NCI-H1694 (cell line): ENCODE measurements at places on chromosomes 6 and 20.

DNA sequence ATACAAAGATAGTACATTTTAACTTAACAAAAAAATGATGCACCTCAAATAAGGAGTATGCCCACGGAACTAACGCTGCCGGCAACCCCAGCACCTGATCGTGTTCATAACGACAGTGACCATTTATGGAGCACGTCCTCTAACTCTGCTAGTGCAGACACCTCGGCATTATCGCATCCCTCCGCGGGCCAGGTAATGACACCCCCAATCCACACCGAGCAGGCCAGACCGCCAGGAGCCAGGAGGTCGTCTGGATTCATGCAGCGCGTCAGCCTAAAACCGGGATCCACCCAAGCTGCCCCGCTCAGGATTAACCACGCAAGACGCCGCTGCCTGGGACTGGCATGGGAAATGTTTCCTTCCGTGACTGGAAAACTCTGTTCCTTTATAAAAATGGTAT lies 34.1 kb downstream of the DACT2 start:
- DNase-seq, result no peak

DNA sequence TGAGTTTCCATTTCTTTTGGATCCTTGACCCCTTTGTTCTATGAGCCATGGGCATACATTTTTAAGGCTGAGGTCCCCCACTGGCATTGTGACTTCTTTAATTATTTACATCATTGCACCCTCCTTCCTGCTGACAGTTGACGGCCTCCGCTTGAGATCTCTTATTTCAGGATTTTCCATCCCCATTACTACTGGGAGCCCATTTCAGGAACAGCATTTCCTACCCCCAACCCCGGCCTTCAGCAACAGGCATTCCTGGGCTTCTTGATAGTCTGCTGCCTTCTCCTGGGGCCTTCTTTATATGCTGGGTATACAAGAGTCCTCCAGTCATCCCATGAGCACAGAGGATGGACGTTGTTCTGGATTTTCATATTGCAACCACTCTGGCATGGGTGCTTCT lies 3.8 kb downstream of the ULBP1 start:
- no peak for DNase-seq

- DNase-seq, result no peak
These were observed 671.7 kb upstream of the NRSN1 start for GRCh38 chr6:23454080-23454976.

DNA sequence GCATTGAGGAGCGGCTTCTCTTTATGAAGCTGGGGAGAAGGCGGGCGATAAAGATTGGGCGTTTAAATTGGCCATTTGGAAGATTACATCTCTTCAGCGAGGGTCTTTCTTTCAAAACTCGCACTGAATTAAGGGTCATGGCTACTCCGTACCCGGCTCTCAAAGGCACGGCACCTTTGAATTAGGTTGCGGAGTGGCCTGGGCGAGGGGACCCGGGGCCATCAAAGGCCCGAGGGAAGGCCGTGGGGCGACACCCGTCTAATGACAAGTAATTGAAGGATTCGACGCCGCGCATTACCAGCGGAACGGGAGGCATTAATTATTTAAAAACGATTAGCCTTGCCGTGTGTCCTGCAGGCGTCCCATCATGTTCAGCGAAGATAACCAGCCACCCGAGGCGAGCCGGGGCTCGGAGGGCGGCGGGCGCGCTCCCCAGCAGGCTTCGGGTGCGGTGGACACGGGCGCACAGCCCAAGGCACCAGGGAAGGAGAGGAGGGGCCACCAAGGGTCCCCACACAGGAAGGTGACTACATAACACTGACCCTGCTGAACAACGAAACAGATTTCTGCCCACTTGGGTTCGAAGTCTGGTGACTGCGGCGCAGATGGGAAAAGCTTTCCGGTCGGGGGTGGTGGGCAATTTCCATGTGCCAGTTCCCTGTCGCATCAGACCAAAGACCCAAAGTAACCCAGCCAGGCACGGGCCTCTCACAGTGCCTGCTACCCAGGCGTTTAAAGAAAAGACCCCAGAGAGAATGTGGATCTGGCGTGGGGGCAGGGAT lies 7.4 kb downstream of the FOXA2 start:
- DNase-seq, result no peak

DNA sequence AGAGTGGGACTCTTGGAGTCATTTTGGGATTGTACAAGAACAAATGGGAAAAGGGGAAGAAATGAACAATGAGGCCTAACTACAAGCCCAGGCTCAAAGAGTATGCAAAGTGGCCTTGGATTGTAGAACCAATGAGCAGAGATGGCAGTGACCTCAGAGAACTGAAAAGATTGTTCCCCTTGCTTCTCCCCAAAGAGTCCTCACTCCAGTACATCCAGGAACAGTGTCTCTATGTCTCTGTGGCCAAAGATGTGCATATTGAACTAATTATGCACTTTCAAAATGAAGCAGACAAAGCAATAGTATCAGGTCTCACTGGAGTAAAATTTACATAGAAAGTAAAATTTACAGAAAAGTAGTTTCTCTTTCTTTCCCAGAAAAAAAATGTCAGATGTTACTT lies 81.0 kb downstream of the SMLR1 start:
- no peak for DNase-seq

- DNase-seq, result no peak
These were observed 43.0 kb upstream of the FRMD1 start for GRCh38 chr6:168122011-168122410.

- DNase-seq, result no peak
These were observed 223.9 kb upstream of the THEMIS start for GRCh38 chr6:128124713-128125112.

GRCh38 chr6:10582774-10583508 lies 61.8 kb downstream of the GCNT2 start:
- no peak for DNase-seq

- no peak for DNase-seq
These were observed 17.4 kb downstream of the PHF3 start for GRCh38 chr6:63652980-63653379.

DNA sequence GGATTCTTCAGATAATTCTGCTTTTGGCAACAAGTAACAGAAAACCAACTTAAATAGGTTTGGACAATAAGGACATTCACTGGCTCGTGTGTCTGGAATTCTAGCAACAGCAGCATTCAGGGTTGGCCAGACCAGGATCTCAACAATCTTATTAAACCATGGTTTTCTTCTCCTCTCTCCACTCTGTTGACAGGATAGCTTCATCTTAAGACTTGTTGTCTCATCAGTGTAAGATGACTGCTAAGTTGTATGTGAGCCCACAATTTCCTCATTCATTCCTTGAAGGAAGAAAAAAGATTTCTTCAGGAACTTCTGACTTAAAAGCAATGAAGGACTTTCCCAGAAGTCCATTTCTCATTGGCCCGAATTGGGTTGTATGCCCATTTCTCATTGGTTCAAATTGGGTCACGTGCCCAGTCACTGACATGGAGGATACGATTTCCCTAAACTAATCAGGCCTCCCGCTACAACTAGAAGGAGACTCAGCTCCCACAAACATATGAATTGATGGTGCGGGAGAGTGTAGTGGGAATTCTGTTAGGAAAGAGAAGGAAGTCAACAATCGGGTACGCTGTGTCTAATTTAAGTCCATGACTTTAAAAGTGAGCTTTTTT lies 83.7 kb downstream of the SLC22A3 start:
- no peak for DNase-seq

DNA sequence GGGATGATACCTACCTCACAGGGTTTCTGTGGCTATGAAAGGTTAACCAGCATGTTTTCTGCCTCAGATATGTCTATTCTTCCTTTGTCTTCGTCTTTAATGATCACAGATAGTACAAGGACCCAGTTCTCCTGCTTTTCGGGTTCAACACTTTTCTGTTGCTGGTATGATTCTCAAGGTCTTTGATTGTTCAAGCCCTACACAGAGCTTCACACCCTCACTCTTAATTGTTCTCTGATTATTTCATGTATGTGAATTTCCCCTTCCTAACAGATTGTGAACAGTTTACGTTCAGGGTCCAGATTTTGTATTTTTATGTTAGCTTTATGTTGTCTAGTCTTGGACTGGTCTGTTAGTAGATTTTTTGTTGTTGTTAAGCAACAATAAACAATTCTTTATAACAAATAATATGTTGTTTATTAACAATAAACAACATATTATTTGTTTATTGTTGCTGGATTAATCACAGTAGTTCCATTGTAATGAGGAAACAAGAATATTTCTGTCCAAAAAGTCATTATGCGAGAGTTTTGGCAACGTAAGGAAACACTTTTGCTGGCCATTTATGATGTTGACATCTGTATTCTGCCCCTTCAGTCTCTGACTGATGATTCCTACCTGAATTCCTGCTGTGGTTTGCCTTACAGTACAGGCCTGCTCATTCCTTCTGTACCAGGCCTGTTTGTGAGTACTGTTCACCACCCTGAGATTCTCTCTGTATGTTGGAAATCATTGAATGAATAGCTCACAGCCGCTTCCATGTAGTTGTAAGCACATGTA lies 27.2 kb upstream of the TULP4 start:
- DNase-seq, result no peak

- DNase-seq, result no peak
These were observed 229.8 kb downstream of the HAO1 start for GRCh38 chr20:7710440-7710839.

GRCh38 chr6:98984121-98984520 lies 36.4 kb upstream of the FBXL4 start:
- no peak for DNase-seq

DNA sequence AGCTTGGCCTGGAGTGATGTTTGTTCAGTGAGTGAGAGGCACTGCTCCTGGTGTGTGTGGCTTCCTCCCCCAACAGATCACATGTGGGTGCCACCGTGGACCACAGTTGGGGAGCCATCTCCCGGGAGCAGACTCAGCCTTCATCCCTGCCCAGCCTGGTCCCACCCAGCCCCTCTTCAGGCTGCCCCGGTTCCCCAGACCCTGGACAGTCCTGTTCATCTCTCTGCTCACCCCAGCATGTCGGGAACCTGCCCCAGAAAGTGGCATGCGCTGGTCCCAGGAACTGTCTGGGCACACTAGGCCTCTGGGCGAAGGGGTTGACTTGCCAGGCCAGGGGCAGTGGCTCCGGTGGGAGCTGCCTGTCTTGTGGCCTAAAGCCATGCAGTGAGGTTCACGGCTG lies 21.5 kb upstream of the PPP1R3G start:
- DNase-seq, result no peak

- DNase-seq, result no peak
These were observed 268.9 kb upstream of the HS3ST5 start for GRCh38 chr6:114611696-114612095.

GRCh38 chr6:139655783-139656705 lies 281.6 kb upstream of the CITED2 start:
- no peak for DNase-seq

- no peak for DNase-seq
These were observed 150.0 kb downstream of the PHACTR1 start for GRCh38 chr6:12866422-12867029.

DNA sequence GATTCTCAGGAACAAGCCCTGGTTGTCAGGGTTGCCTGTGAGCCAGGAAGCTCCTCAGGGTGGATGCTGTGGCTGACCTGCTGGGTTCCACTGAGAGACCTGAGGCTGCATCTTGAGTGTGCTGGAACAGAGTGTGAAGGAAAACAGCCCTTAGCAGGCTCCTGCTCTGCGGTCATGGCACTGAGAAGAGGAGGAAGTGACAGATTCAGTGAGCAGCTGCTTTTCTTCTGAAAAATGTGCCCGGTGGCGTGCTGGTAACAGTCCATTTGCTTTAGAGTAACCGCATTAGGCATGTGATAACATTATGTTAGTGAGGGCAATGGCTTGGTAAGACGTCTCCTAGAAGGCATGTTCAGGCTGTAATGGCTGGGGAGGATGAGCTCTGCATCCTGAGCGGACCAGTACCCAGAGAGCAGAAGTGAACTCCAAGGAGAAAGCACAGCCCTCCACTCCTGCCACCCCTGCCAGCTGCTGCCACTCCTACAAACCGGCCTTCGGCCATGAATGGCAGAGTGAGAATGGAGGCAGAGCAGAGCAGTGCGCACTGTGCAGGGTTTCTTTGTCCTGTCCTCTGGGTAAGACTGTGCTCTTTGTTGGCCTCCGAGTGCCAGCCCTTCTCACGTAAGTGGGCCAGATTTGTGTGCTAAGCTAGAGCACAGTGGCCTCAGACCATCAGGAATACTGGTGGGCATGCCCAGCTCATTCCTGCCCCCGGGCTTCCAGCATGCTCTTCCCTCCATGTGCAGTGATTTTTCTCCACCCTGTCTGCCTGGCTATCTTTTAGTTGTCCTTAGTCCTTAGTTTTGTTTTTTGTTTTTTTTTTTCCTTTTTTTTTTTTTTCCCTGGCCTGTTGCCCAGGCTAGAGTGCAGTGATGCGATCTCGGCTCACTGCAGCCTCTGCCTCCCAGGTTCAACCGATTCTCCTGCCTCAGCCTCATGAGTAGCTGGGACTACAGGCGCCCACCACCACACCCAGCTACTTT lies 98.1 kb upstream of the VSTM2L start:
- DNase-seq, result no peak

- DNase-seq, result no peak
These were observed 8.9 kb upstream of the TAAR5 start for GRCh38 chr6:132598473-132598872.

- DNase-seq, result no peak
These were observed 1.4 kb downstream of the PHF20 start for GRCh38 chr20:35773154-35773751.

GRCh38 chr6:71902261-71902660 lies 15.9 kb downstream of the RIMS1 start:
- no peak for DNase-seq

DNA sequence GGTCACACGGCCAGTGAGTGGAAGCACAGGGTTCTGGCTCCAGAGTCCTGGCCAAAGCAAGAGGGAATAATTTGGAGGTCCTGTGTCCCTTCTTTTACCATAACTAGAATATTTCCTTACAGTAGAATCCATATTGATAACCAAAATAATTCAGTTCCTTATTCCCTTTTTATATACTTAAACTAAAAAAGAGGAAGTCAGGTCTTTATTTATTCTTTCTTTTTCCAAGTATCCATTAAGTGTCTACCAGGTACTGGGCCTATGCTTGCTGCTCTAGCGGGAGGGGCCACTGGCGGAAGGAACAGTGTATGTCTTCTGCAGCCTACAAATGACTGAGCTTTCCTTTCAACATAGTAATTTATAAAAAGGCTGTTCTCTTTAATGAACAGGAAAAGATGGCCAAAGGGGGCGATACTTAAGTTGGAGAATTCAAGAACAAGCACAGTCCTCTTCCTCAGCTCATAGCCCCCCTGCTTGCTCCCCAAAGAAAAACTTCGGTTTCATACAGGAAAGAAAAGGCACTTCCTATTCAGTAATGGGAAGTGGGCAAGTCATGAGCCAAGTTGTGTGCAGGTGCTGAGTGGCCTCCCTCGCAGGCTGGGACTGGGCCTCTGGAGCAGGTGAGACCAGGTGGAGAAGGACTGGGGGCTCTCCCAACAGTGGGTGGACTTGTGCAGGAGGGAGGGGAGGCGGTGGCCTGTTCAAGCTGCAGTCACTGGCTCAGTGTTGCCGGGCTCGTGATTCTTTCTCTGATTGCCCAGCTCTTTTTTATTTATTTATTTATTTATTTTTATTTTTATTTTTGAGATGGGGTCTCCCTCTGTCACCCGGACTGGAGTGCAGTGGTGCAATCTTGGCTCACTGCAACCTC lies 110.9 kb downstream of the ARMC2 start:
- DNase-seq, result no peak

DNA sequence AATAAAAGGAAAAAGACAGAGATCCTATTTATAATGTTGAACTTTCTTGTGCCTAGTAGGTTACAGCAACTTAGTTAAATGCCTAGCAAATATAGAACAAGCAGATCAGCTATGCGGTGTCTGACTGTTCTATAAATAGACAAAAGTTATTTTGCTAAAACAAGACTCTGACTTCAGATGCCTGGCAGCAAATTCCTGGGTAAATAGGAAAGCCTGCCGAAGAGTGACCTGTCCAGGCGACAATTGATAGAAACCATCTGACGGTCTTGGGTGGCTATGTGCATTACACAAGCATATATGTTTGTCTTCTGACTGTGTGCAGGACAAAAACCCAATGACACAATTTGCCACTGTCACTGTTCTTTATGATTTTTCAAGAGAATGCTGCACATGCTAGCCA lies 38.0 kb upstream of the PDE10A start:
- no peak for DNase-seq
